Tibial nerve (tissue), 4 donors: ENCODE measurements at places on chromosomes 13 and 19. TPM values are rescaled to one million over a fixed set of nuclear protein-coding genes. Genes with fewer than 3 reads are reported as not detected.

DNA sequence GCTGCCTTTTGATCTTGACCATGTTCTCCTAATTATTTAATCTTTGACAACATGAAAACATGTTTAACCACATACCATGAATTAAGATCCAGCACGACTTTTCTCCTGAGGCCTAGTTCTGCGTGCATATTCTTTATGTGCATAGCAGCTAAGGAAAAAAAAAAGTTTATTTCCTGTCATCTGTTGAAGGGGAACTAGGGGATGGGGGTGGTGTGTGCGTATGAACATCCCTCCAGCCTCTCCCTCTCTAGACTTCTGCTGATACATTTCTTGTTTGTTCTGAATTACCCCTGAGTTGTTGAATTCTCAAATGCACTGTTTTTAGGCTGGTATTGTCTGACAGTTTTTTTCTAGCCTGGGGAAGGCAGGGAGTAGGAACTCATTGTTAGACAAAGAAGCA, 543.3 kb downstream of the FGF9 start:
- no peak for DNase-seq

Gene CNFN
- total RNA-seq = not detected

GRCh38 chr13:62704875-62705274, 1289.2 kb upstream of the PCDH20 start:
- DNase-seq = no peak

- no peak for DNase-seq
Measured at GRCh38 chr19:54156953-54157352, 2.6 kb downstream of the LENG1 start.

Gene ZSCAN22
- 4.5 TPM for total RNA-seq

Gene MLNR
- not detected for total RNA-seq

GRCh38 chr13:45812695-45813372, 38.7 kb downstream of the SIAH3 start:
- DNase-seq = no peak

GRCh38 chr13:73989244-73989843, 144.9 kb downstream of the KLF12 start:
- DNase-seq = no peak

GRCh38 chr19:51822325-51822724, 27.4 kb downstream of the FPR3 start:
- DNase-seq = no peak

DNA sequence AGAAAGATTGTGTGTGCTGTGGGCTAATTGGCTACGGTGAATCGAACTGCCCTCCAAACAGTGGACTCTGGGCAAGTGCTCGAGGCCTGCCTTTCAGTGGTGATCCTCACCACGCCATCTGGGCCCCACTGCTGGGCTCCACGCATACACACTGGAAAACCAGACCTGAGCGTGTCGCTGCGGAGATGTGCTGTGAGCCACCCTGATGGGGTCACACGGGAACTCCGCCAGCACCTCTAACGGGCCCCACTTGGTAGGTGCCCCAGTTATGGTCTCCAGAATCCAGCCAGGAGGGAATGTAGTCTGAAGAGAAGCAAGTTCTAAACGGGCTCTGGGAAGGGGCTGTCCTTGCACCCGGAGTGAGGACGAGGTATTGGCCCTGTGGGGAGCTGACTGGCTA, 39.3 kb downstream of the C13orf46 start:
- DNase-seq = no peak

DNA sequence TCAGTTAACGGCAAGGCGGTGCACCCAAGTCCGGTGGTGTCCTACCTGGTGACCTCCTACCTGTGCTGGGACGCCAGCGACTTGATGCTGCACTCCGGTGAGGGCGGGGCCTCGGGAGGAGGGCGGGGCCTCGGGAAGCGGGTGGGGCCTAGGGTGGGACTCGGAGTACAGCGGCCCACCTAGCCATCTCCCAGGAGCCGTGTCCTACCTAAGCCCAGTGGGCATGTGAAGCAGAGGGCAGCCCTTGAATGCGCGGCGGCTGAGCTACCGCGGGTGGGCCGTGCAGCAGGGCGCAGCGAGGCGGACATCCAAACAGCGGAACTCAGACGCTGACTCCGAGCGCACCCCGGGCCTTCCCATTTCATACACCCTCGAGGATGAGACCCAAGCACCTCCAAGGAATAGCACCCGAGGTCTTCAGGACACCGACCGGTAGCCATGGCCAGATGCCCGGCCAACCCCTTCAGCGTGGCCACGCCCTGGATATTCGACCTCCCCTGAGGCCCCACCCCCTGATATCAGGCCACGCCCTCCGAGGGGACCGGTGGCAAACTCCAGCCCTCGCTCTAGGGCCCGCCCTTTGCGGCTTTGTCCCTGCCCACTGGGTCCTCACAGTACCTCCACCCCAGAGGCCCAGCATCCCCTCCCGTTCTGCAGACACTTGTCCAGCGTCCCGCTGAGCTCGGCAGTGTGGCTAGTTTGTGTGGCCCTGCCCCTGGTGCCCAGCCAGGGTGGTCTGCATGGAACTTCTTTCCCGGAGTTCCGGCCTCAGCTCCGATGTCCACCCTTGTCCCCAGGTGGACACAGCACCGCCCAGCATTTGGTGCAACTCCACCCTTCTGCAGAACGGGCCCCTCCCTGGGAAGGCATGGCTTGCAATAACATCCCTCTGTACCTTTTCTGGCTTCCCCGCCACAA, 5.4 kb downstream of the KLK1 start:
- no peak for DNase-seq

- no peak for DNase-seq
Measured at GRCh38 chr19:28829762-28830161, 383.2 kb downstream of the UQCRFS1 start.
